Stimulated activated CD8-positive, alpha-beta memory T cell treated with anti-CD3 and anti-CD28 coated beads, Interleukin-15, amount 100 ng/mL, for 24 hours (primary cell): ENCODE measurements at places on chromosomes 5 and 9.

DNA sequence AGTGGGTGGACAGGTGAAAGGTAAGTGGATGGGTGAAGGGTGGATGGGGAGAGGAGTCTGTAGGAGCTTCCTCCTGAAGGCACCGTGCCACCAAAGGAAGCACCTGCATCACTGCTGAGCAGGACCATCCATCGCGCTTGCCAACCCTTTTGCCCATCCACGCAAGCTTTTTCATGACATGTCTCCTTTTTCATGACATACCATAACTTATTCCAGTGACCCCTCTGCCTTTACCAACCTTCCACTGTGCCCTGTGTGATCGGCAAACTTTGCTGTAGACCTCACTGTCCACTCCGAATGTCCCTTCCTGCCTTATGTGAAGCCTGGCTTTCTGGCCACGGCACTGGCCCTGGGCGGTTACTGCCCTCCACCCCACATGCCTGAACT lies 13.4 kb downstream of the FLT4 start:
- no peak for DNase-seq

DNA sequence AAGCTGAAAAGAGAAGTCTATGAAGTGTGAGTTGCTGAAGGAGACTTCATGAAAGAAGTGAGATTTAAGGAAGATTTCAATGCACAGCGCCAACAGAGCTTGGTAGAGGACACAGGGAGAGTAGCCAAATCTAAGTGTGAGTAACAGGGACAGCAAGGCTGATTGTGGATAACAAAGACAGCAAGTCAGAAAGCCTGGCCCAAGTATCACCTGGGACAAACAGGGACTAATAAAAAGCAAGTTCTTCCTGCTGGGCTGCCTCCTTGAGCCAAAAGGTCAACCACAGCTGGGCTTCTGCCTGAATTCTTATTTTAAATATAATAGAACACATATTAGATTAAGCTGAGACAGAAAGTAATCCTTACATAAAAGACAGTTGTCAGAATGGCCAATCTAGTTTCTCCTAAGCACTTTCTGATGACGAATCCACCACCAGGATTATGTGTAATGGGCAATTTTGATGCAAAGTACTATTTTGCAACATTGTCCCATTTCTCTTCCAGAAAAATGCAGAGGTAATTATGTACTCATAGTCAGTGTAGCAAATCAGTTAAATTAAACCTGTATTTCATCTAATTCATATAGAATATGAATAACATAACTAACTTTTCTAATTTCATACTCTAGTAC lies 73.8 kb downstream of the MAPKAP1 start:
- DNase-seq = no peak

DNA sequence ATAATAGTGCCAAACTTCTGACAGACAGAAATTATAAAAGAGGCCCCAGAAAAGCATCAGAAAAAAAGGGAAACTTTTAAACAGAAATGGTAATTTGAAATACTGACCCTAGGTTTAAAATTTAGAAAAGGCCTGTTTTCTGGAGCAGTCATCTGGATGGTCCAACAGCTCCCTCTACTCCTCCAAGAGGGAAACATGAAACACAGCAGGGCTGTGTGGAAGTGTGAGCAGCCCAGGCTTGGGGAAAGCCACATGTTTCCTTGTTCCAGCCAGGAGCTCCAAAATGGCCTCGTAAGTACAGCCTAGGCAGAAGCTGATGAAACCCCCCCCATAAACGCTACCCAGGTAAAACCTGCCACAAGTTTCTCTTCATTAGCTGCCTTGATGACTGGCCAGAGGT lies 499.3 kb upstream of the ADAMTS16 start:
- no peak for DNase-seq

DNA sequence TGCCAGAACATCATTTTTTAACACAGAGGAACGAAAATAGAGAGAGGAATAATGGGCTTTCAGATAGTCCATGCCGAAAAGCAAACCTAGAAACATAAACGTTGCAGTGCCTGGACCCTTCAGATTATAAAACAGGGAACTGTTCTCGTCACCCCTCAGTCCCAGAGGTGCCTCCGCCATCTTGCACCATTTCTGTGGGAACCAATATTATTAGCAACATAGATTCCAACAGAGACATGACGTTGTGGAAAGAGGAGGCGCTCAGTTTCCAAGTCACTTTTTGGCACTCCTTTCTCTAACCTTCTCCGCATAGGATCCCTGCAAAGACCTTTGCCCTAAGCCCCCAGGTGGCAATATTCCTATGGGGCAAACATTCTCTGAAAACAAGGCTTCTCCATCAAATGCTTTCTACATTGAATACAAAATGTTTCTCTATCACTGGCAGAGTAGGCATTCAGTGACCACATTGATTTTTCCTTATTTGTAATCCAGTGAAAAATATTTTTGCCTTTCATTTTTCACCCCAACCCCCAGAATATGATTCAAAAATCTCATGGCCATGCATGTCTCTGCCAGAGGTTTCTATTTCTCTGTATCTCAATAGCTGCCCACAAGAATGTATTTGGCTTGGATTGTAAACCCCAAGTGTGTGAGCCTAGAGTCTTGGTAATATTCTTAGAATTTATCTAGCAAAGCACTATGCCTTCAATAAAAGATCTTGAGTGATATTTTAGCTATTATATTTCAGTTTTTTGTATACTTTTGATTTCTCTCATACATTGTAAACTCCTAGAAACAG lies 500.8 kb upstream of the WWC1 start:
- no peak for DNase-seq

GRCh38 chr9:79492092-79493009 lies 79.4 kb upstream of the TLE4 start:
- DNase-seq = no peak

DNA sequence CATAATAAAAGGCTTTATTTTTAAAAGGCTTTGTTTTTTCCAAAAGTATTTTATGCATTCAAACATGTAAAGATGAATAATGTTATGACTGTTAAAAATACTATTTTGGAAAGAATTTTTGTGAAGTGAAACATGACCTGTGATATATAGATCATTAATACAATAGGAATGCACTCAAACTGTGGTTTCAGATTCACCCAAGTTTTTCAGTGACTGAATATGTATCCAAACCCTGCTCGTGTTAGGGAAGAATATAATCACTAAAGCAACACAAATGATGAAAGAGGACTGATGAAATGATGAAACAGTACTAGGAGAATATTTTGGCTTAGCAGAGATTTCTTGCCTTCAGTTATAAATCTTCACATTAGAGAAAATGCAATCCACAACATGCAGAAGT lies 278.0 kb downstream of the ADAMTS6 start:
- no peak for DNase-seq

GRCh38 chr9:98318834-98319478 lies 63.5 kb upstream of the TBC1D2 start:
- DNase-seq = no peak
